GM04503 (cell line): ENCODE measurements at places on chromosomes 5 and 9.

- no peak for DNase-seq
Observed at GRCh38 chr9:98944057-98944733, 488 bp downstream of the COL15A1 start.

DNA sequence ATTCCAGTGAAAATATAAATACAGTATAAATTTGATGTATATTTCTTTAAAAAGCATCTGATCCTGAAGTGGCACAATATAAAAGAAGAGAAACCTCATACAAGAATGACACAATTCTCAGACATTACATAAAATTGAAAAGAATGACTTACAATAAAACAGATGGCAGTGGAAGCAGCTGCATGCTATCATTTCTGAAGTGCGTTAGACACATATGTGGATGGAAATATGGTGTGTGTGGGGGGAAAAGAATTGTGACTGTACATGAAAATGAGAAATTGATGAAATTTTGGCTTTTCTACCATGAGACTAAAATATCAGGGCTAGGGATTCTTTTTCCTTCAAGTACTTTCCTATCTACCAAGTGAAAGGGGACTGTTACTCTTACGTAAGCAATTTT is 45.9 kb upstream of the CDH18 start:
- DNase-seq = no peak

GRCh38 chr5:175743676-175744210 is 85.9 kb downstream of the HRH2 start:
- DNase-seq = no peak

GRCh38 chr9:84821431-84821830 is 151.9 kb downstream of the NTRK2 start:
- DNase-seq = no peak

DNA sequence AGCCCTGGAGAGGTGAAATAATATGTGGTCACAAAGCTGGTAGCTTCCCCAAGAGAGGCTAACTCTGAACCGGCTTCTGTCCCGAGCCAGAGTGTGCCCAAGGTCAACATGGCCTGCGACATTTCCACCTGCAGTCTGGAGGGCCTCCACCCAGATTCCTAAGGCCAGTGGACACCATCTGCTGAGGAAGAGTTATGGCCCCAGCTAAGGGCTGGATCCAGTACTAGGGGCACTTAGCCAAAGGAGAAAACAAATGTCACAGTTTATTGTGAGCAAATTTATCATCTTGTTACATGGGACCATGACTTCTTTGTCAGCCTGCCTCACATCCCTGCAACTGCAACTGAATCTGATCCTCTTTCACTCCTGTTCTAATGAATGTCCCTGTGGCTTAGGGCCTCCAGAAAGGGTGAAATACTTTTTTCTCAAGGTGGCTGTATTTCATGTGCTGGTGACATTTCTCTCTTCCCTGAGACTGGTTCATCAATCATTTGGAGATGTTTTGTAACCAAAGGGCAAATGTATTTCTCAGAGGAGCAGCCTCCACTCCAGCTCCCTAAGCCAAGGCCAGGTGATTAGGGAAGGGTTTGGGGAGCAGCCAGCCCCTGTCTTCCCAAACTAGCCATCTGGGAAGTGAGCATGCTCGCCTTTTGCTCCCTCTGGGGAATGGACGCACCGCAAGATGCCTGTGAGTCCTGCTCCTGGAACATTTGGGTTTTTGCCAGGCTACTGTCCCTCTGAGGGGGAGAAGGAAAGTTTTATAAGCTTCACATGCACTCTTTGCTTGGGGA is 148.3 kb downstream of the CMYA5 start:
- DNase-seq = no peak

DNA sequence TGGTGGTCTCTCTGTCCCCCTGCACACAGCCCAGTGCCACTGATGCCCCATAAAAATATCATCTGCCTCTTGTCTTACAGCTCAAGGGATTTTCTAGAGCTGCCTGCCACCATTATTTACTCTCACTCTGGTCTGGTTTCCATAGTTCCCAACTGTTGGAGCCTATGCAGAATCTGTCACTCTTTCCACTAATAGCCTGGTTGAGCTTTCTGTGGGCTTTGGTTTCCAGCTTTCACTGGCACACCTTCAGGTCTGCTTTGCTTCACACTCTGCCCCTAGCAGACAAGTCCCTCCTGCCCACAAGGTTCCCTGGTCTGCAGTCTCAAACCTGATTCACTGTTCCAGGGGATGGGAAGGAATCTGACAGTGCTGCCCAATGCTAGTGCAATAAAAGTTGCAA is 103.0 kb upstream of the FTMT start:
- no peak for DNase-seq

DNA sequence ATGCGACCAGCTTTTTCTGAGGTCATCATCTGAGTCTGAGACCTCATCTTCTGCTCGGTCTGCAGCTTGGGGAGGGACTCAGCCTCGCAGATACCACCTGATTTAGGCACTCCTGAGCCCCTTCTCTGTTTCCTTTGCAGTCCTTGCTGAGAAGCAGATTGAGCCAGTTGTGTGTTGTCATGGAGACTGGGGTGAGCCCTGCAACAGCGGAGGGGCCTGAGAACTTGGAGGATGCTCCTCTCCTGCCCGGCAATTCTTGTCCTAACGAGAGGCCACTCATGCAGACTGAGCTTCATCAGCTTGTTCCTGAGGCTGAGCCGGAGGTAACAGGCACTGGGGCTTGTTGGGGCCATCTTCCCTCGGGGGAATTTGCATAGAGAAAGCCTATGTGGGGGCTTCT is 19.2 kb downstream of the TEX53 start:
- DNase-seq = no peak

- no peak for DNase-seq
Observed at GRCh38 chr5:169450464-169450863, 133.1 kb upstream of the SPDL1 start.

DNA sequence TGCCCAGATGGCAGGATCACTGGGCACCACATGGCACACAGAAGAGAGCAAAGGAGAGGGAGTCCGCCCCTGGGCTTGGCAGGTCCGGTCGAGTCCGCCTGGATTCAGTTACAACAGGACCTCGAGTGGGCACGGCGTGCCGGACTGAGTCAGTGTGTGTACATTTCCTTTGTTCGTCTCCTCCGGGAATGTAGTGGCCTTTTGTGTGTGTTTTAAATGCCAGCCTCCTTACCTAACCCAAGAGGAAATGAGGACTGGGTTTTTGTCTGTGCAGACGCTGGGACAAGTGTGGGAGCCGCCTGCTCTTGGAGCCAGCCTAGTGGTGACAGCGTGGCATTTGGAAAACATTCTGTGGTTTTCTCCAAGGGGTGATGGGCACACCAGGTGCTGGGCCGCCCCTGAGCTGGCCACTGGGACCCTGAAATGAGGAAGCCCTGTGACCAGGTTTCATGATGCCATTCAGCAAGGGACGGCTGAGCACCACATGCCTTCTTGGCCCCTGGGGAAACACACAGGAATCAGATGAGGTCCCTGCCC is 9.6 kb downstream of the NEK6 start:
- DNase-seq = peak; percentile 70

DNA sequence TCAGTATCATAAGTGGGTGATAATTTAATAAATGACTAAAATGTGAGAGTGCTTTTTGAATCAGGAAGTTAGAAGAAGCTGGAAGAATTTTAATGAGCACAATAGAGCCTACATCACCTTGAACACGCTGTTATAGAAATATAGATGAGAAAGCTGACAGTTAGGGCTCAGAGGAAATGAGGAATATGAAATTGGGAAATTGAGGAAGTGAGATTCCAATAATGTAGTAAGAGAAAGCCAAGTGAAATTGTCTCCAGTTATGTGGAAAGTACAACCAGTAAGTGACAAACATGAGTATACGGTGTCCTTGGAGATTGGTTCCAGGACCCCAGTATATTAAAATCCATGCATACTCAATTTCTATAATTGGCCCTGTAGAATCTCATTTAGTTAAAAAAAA is 235.9 kb upstream of the FAM174A start:
- DNase-seq = no peak

DNA sequence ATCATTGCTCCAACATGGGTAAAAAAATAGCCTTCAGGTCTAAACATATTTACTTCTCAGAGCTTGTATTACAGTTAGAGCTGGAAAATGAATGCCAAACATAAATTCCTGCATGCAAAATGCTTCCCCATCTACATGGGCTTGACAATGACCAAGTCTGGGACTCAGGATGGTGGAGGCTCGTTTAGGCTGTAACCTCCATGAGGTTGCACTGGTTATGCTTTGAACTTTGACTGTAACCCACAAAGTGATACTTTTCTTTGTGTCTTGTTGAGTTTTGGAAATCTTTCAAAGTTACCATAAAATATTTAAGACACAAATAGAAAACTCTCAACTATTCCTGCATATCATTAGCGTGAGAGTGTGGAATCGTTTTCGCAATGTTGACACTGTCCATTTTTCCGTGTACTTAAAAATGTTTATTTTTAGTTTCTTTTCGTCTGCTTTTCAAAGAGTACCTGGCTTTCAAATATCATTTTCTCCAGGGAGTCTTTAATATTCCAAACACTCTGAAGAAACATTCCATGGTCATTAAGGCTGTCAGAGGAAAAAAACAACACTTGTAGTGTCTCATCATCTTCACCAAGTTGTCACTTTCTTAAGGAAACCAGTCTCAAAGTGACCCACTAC is 487.8 kb downstream of the ENC1 start:
- DNase-seq = no peak

- DNase-seq = no peak
Observed at GRCh38 chr5:859391-859790, 8.6 kb upstream of the ZDHHC11 start.

DNA sequence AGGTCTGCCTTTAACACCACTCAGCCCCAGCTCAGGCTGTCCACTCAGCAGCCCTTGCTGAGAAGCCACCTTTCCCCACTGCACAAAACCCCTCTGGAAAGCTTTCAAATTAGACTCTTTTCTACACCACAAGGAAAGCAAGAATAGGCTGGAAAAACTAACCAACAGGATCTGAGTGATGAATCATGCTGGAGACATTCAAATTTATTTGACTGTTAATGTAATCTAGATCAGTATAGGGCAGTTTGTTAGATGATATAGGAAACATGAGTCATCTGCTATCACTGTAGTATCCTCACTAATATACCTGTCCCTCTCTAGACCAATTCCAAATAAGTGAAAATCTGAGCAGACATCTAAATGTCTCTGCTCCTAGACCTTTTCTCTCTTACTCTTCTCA is 127.8 kb upstream of the PAM start:
- no peak for DNase-seq

DNA sequence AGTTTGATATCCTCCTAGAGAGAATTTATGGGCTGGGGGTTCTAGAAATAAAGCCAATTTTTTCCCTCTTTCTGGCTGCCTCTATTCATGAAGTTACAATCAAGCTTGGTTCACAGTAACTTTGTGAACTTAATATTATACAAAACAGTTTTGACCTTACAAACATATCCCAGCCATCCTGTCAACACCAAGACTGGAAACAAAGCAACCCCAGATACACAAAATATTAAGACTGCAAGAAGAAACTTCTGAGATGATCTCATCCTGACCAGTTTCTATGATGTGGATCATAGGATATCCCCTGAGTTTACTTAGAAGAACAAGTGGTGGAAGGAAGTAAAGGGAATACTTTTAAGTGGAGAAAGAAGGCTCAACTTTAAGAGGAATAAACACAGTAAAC is 28.3 kb upstream of the CER1 start:
- no peak for DNase-seq

- DNase-seq = no peak
Observed at GRCh38 chr9:114051706-114052105, 26.4 kb downstream of the AMBP start.

GRCh38 chr5:11903121-11903613 is 1.1 kb downstream of the CTNND2 start:
- no peak for DNase-seq

DNA sequence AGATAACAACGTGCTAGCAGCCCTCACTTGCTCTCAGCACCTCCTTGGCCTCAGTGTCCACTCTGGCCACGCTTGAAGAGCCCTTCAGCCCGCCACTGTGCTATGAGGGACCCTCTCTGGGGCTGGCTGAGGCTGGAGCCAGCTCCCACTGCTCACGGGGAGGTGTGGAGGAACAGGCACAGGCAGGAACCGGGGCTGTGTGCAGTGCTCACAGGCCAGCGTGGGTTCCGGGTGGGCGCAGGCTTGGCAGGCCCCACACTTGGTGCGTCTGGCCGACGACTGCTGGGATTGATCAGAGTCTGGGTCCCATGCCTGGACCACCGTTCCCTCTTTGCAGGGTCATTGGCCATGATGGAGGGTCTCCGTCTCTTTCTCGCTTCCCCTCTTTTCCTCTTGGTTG is 194.3 kb upstream of the GRAMD2B start:
- DNase-seq = no peak

DNA sequence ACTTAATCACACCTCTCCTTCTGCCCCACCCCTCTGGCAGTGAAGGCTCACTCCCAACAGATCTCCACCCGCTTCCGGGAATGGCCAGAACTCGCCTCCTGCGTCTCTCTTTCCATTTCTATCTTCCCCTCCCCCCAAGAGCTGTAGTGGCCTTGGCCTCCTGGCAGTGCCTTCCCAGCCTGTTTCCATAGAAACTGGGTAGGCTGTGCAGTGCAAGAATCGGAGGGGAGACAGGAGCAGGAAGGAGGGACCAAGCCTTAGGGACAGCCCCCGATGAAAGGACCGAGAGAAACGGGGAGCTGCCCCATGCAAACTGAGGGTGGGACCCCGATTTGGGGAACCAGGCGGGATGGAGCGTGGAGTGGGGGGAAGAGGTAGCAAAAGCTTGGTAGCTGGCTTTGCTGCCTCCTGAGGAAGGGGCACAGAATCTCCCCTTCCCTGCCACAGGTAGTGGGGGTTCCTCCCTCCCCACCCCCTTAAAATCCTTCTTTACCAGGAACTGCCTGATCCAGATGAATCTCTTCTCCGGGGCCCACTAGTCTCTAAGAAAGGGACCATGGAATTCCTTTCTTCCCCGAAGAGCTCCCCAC is 4.5 kb upstream of the PCDH1 start:
- no peak for DNase-seq

DNA sequence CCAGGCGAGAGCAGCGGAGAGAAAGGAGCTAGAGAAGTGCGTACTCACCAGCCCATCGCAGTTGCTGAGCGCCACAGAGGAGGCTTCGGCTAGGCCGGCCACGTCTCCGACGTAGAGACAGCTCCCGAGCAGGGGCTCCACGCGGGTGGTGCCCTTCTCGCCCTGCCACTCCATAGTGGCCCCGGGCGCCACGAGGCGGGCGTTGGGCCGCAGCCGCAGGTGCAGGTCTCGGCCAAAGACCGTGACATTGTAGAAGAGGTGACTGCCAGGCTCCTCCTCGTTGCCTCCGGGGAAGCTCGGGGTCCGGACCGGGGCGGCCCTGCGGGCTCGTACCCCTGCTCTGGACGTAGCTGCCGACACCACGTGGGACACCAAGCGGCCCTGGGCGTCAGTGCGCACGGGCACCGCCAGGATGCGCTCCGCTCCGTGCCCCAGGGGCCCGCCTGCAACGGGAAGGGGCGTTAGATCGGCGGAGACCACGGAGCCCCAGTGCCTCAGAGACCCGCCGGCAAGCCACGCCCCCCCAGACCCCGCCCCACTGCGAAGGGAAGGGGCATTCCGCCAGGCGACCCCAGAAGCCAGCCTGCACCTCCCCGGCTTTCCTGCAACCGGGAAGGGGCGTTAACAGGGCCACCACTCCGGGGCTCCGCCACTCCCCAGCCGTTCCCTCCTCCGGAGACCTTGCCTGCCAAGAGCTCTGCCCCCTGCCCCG is 1.4 kb downstream of the ADAMTS2 start:
- DNase-seq = no peak
